T-cell (primary cell): ENCODE measurements at places on chromosomes 2 and 18.

DNA sequence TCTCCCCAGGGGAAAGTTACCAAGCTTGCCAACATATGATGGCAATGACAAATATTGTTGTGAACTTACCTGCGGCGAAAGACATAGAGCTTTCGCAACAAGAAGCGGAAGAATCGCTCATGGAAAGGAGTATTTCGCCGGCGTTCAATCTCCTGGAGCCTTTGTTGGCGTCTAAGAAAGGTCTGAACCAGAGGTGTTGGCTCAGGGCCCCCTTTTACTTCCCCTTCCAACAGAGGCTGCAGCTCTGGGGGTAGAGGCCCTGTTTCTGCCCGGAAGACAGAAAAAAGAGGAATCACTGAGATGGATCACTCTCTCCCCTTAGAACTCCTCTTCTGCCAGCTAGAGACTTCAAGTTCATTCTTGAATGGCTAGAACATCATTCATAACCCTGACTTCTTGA, 10.8 kb downstream of the GGCX start:
- DNase-seq, result no peak

GRCh38 chr2:153403940-153404339, 74.6 kb downstream of the RPRM start:
- DNase-seq, result no peak

- no peak for DNase-seq
These were observed 159.1 kb upstream of the PIEZO2 start for GRCh38 chr18:11308499-11308898.

GRCh38 chr18:54671291-54671881, 80.3 kb downstream of the DYNAP start:
- DNase-seq, result no peak

- no peak for DNase-seq
These were observed 6.1 kb upstream of the PCBP1 start for GRCh38 chr2:70081221-70081620.
